ENCODE measurements at places on chromosomes 2 and 18.

DNA sequence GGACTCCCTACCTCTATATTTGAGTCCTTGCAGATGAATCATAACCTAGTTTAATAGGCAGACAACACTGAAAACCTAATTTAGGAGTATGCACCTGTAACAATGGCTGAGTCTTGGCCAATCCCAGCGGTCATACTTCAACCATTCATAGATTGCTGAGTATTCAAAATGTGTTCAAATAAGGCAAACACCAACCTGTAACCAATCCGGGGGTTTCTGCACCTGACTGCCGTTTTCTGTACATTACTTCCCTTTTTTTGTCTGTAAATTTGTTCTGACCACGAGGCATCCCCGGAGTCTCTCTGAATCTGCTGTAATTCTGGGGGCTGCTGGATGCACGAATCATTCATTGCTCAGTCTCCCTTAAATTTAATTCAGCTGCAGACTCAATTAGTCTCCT is 338.6 kb downstream of the STK39 start:
- DNase-seq, result no peak

DNA sequence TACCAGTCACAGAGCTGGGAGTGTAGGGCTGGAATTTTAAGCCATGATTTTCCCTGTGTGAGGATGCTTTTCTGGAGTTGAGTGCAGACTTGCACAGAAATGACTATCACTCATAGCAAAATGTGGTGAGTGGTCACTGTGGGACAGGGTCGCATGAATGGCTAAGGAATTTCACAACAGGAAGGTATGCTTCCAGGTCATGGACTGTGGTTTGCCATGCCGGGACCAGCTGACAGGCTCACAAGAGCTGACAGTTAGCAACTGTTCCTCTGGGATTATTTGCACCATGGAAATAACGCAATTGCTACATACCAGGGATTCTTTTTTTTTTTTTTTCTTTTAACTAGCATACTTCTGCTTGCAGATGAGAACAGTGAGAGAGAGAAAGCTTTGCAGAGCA is 3.8 kb upstream of the UXS1 start:
- no peak for DNase-seq

DNA sequence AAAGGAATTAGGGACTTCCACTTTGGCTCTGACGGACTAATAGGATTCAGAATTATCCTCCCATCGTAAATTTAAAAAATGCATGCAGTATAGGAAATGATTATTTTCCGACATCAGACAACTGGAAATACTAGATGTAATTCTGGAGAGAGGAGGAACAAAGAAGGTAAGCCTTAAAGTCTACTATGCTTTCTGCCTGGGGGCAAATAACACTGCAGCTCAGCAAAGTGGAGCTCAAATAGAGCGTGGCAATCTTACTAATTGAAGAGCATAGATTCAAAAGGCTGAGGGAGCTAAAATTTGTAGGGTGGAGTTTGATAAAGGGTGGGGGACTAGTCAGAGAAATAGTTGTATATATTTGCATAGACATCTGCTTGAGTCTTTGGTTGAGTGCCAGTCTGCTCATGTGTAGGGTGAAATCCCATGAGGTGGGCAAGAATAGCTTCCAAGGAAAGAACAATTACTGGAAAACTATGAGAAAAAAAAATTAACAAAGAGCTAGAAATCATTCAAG is 23.8 kb downstream of the COPS8 start:
- no peak for DNase-seq

GRCh38 chr2:167712275-167712674 is 535.1 kb downstream of the STK39 start:
- DNase-seq, result no peak

DNA sequence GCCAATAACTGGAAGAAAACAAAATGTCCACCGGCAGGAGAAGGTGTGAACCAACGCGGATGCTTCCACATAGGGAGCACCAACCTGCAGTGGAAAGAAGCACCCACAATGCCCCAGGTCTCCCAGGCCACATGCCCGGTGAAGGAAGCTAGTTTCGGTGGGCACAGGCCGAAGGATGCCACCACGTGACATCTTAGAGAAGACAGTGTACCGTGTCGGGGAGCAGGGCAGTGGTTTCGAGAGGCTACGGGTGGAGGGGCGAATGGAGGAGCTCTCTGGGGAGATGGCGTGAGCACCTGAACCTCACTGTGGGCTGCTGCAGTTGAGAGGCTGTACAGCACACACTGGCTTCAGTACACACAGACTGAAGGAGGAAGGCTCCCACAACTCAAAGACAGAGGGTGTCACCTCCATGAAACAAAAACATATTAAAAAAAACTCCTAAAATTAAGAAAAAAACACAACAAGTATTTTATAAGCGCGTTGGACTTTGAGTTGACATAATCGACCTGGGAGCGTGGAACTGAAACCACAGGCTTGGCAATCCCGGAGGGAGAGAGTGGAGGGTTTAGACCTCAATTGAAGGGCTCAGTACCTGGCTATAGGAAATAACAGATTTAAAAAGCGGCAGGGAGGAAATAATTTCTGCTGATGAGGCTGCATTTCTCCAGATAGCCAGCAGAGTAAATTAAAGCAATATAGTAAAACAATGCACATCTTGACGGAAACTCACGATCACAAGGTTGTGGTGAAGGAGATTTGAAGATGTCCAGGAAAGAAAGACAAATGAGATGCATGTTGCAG is 160.1 kb downstream of the RTP5 start:
- DNase-seq, result no peak

GRCh38 chr18:36398419-36398818 is 100.9 kb downstream of the FHOD3 start:
- no peak for DNase-seq

DNA sequence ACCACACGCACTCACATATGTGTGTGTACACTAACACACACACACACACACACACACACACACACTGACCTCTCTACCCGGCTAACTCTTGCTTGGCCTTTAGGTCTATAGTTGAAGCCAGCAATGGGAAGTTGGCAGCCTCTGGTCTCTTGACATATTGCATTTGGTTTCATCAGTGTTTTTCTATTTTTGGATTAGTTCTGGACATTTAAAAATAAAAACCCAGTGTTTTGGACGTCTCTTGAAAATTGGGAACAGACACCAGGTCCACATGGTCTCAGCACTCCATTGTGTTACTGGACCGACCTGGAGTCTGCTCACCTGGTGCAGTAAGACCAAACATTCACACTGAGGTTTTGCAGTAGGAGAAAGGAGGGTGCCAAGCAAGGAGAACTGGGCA is 50.4 kb upstream of the AFF3 start:
- no peak for DNase-seq
